Nucleus accumbens (tissue), 56 donors: ENCODE measurements at places on chromosomes 1 and 21.

DNA sequence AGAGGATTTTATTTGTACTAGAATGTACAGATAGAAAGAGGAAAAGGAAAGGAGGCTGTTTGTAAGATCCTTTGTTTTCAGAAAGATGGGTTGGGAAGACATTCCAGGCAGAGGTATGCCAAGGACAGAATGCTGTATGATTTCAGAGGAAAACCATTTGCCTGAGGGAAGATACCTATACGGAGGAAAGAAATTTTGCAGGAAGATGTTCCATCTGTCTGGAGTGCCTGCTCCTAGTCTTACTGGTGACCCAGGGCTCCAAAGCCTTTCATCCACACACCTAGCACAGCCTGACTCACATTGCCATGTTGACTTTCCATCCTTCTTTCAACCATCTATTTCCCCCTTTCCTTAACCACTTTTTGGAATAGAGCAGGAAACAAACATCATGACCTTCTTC, 18.2 kb downstream of the SAMD13 start:
- no peak for DNase-seq

- DNase-seq, result no peak
Observed at GRCh38 chr1:245853291-245853690, 653.8 kb downstream of the SMYD3 start.

DNA sequence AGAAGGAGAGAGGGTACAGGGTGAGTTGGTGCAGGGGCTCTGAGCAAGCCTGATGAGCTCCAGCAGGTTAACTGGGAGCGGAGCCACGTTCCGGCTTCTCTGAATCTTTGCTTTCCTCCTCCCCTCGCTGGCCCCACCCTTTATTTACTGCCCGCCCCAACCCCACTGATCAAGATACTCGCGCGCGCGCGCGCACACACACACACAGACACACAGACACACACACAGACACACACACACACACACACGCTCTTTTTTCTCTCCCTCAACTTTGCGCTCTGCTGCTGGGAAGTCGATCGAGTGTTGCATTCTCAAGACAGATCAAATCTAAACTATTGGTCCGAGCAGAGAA, at the start of gene GRIK1:
Gene GRIK1 (minus strand): TSS at position 73 of the 352 bp plus-strand sequence.
- peak; percentile 31 for DNase-seq

DNA sequence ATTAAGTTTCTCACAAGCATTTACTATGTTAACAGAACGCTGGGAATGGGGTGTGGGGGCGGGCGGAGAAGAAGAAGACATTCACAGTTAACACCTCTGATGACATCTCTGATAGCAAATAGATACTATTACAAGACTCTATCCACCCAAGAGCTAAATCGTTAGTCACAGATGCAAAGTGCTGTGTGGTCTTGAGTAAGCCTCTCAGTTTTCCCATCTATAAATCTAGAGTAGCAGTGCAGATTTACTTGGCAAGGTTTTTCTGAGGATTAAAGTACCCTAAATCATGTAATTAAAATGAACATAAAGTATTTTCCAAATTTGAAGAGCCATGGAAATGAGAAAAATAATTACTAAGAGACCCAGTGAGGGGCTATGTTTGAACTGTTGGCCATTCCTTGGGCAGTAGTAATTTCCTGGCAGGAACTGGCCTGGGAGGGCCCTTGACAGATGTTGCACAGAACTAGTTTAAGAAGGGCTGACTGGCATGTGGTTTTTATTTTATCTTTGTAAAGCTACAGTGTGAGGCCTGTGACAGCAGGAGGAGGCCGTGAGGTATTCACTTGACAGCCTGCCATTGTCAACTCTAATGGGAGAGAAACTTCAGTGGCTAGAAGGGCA, 58.7 kb upstream of the APOBEC4 start:
- DNase-seq, result peak; percentile 18
